CD8-positive, alpha-beta memory T cell (primary cell): ENCODE measurements at places on chromosomes 4 and X.

DNA sequence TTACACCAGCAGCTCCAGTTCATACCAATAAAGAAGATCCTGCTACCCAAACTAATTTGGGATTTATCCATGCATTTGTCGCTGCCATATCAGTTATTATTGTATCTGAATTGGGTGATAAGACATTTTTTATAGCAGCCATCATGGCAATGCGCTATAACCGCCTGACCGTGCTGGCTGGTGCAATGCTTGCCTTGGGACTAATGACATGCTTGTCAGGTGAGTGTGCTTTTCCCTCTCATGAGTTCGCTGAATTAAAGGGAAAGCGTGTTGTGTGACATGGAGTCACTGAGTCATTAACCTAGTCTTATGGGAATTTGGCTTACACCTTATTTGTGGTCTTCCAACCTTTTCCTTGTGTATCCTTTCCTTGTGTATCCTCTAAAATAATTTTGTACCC, 15.9 kb downstream of the TMEM165 start:
- no peak for DNase-seq

DNA sequence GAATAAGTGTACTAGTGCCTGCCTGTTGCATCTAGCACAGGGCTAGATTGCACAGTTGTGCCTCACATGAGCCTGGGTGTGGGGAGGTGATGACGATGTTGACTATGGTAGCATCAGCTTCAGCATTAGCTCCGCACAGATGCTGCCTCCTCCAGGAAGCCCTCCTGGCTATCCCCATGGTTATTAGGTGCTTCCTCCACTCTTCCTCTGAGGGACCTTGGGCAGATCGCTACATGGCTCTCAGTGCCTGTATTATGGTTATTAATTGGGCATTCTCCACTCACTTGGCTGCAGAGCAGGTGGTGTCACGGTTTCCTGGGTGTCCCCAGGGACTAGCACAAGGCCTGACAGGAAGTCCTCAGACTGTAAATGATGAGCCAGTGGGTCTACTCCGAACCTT, 325.6 kb downstream of the ARHGAP10 start:
- DNase-seq: no peak

DNA sequence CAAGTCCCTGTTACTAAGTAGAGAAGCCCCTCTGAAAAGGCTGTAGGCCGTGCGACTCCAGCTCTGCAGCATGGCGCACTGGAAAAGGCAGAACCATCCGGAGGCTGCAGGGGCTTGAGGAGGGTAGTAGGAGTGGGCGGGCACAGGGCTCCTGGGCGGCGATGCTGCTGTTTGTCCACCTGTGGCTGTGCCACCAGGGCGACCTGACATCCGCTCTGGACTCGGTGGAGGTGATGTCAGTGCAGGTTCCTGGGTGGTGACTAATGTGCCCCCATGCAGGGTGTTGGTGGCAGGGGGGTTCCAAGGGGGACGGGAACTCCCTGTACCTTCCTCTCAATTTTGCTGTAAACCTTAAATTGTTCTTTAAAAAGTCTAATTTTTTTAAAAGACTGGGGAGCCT, 58.3 kb downstream of the PCGF3 start:
- no peak for DNase-seq

GRCh38 chrX:118867251-118867650, 43.6 kb downstream of the ZCCHC12 start:
- no peak for DNase-seq

DNA sequence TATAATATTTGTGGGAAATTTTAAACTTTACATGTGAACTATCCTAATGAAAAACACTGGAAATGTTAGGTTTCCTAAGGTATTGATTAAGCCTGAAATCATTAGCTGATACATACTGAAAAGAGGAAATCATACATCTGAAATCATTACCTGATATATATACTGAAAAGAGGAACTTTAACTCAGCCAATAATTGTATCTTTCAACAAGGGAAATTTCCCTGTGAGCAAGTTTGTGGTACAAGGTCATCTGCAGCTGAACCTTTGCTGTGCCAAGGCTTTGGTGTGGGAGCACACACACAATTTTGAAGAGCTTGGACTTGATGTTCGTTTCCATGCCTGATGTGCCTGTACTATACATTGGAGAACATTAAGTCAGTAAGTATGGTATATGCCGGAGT, 131.9 kb upstream of the USP9X start:
- no peak for DNase-seq

DNA sequence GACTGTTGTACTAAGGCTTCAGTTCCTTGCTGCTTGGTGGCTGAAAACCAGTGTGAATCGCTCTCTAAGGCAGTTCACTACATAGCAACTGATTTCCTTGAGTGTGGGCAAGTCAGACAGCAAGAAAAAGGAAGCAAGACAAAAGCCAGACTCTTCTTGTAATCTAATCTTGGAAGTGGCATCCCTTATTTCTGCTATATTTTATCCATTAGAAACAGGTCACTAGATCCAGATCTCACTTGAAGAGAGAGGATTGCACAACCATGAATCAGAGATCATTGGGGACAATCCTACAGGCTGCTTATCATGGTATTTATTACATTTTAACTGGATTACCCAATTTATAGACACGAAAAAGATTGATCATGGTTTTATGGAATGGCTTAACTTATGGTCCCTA, 684.5 kb downstream of the GRID2 start:
- DNase-seq: no peak

- DNase-seq: peak; percentile 12
Measured at GRCh38 chr4:121070696-121071639, 1.4 kb downstream of the NDNF start.

- DNase-seq: no peak
Measured at GRCh38 chrX:122857734-122858133, 326.3 kb upstream of the GRIA3 start.

DNA sequence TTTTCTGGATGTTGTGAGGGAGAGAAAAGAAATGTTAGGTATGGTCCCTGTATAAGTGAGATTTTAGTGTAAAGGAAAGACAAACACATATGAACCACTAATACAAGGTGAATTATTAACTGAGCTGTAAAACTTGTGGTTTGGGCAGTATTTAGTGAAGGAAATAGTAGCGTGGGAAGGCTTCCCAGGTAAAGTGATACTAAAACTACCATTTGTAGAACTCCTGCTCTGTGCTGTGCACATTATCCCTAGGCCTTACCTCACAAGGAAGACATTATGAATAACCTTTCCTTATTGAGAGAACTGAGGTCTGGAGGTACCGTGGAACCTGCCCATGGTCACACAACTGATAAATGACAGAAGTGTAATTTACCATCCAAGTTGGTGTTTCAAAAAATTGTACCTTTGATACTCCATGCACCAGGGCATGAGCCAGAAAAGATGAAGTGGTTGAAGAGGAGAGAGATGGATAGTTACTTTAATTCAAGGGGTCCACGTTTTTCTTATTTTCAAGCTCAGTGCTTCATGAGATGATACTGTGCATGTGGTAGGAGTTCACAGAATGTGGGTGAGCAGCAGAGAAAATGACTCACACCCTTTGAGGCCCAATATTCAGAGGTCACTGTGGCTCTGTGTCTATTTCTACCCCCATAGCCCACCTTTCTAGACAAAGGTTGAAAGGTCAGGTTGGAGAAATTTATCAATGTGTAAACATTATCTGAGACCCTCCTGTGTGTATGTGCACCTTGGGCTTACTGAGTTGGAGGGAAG, 2.6 kb upstream of the VSIG4 start:
- no peak for DNase-seq

- DNase-seq: no peak
Measured at GRCh38 chr4:139767168-139767567, 101.5 kb downstream of the MGST2 start.

- no peak for DNase-seq
Measured at GRCh38 chrX:18899796-18900380, 84.0 kb downstream of the PHKA2 start.

GRCh38 chr4:188612659-188613058, 473.4 kb downstream of the TRIML1 start:
- DNase-seq: no peak

GRCh38 chr4:107349732-107350131, 313.6 kb upstream of the DKK2 start:
- DNase-seq: no peak

GRCh38 chr4:129043523-129043922, 49.8 kb downstream of the SCLT1 start:
- DNase-seq: no peak

GRCh38 chr4:188596021-188596420, 456.8 kb downstream of the TRIML1 start:
- no peak for DNase-seq

GRCh38 chr4:137946453-137947174, 295.5 kb downstream of the SLC7A11 start:
- DNase-seq: no peak

GRCh38 chr4:27684610-27685011, 824.0 kb downstream of the STIM2 start:
- no peak for DNase-seq

DNA sequence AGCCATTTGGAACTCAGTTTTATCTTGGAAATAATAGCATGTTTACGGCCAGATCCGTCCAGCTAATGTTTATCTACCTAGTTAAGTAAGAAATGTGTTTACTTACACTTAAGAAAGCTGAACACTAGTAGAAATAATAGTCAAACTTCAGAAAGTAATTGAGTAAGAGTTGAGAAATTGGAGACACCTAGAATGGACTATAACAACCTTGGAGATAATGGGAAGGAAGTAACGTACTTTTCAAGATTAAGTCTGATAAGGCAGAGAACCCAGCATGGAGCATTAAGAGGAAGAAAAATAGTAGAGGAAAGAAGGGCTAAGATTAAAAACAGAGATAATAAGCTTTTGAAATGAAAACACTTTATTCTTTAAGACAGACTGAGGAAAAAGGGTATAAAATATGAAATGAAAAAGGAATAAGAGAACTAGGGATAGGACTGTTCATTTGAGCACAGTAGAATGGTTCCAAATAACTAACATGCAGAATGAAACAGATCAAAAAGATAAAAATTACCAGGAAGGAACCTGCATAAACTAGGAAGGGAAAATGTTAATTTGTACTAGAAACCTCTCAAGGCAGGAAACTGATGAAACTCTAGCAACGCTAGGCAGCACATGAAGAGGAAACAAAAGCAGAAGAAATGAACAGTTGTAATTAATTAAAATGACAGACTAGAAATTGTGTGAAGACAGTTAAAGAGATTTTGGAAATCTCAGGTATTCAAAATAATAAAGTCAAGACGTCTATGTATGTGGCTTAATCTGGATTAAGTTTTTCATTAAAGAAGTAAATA, 71.7 kb downstream of the FBXW7 start:
- no peak for DNase-seq

- no peak for DNase-seq
Measured at GRCh38 chr4:88251924-88252323, 32.4 kb downstream of the PPM1K start.

GRCh38 chrX:149298111-149298510, 207.0 kb downstream of the IDS start:
- DNase-seq: no peak

DNA sequence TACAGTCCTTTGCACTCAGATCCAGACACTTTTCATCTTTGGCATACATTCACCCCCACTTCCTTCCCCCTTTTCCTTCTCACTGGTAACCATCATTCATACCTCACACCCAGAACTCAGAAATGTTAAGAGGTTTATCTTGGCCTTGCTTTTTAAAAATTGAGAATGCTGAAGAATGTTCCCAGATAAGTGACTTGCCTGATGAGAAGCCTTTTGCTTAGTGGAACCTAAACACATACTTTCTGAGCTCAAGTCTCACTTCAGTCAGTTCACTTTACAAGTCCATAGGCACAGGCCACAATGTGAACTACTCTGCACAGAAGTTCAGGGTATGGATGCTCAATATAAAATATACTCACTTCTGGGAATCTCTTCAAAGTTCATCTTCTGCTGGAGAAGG, 129.4 kb downstream of the GRIA3 start:
- no peak for DNase-seq

DNA sequence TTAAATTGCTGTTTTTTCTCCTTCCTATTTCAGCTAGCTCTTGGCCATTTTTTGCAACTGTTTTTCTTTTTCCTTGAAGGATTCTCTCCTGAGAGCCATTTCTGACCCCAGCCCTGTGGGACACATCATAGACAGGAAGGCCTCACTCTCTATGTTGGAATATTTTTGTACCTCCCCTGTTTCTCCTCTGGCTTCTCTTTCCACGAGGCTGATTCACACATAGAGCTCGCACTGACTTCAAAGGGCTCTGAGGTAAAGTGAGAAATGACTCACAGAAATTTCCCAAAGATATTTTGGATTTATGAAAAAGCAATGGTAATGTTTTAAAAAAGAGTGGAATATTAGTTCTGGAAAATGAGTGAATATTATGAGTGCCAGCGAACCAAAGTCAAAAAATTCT, 181.7 kb upstream of the IGFBP7 start:
- no peak for DNase-seq
